Foreskin keratinocyte (primary cell): ENCODE measurements at places on chromosomes 12 and 14.

GRCh38 chr14:80493620-80494019, 282.3 kb upstream of the DIO2 start:
- no peak for DNase-seq

DNA sequence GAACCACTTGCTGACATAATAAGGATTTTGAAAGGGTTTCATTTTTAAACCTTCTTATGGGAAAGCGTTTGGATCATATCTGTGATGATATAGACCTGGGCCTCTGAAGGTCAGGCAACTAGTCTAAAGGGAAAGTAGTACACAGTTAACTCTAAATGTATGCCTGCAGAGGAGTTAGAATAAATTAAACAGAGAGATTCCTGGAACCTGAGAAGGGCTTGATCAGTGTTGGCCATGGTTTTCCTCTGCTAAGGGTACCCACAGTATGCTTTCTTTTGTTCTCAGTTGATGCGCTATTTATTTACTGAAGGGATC, 14.4 kb upstream of the POLR3B start:
- DNase-seq = no peak

GRCh38 chr12:30462249-30462648, 233.4 kb downstream of the IPO8 start:
- no peak for DNase-seq

DNA sequence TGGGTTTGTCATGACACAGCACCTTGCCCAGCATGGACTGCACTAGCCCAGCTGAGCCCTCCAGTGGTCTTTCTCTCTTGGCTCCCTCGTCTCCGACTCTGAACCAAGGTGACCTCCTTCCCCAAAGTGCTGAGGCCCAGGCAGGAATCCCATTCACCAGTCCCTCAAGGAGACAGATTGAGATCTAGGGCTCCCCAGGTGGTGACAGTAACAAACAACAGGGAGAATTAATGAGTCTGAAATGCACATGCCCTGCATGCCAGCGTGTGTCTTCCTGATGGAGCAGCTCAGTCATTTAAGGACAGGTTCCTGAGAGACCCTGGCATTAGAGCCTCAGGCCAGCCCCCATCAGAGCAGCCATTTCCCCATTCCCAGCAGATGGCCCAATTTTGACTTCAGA, 51.4 kb upstream of the OAS1 start:
- DNase-seq = no peak

- no peak for DNase-seq
Observed at GRCh38 chr14:25108959-25109358, 59.0 kb upstream of the STXBP6 start.

DNA sequence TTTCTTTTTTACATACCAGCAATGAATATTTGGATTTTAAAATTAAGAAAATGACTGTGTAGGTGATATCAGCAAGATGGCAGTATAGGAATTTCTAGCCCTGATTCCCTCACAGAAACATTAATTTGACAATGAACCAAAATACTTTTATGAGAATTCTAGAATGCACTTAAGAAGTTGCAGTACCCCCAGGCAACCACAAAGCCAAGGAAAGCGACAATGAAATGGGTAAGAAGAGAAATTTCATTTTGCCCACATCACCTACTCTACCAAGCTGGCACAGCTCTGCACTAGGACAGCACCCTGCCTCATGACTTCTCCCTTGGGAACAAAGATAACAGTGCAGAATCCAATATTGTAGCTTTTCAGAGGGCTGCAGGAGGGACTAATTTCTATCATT, 6.6 kb downstream of the OR9K2 start:
- DNase-seq = no peak

- DNase-seq = no peak
Observed at GRCh38 chr14:85079842-85080730, 449.9 kb upstream of the FLRT2 start.

- DNase-seq = no peak
Observed at GRCh38 chr12:49622501-49623141, 740 bp upstream of the PRPF40B start.

DNA sequence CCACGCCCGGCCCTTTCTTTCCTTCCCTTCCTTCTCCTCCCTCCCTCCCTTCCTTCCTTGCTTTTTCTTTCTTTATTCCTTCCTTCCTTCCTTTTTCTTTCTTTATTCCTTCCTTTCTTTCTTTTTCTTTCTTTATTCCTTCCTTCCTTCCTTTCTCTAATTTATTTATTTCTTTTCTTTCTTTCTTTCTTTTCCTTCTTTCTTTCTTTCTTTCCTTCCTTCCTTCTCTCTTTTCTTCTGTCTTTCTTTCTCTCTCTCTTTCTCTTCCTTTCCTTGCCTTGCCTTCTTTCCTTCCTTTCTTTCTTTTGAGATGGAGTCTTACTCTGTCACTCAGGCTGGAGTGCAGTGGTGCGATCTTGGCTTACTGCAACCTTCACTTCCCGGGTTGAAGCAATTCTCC, 15.9 kb downstream of the CCDC177 start:
- no peak for DNase-seq

DNA sequence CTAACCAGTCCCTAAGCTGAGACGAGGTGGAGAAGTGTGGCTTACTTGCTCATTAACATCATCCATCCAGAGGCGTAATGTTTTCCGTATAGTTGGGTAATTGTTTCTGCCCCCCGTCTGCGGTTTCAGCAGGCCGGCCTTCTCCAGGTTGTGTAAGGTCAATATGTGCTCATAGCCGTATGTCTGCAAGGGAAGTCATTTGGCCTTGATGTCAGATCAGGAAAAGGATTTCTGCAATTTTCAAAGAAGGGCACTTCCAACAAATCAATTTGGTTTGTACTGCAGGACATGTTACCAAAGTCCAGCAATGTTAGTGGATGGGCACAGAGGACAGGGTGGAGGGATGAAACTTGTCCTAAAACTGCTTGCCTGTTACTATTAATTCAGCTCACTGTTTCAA, 9.9 kb upstream of the DIABLO start:
- no peak for DNase-seq

DNA sequence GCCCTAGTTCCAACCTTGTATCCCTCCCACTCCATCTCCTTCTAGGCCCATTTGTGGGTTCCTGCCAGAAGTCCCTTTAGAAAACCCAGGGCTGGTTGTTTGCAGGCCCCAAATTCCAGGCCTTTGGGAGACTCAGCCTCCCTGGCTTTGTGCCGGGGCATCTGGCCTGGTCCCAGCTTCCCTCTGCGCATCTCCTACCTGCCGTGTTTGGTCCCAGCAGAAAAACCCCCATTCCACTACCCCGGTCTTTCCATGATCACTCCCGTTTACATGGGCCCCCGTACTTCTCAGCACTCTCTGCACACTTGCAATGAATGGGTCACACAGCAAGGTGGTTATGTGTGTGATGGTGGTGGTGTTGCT, 15.3 kb downstream of the KMT5A start:
- DNase-seq = no peak

DNA sequence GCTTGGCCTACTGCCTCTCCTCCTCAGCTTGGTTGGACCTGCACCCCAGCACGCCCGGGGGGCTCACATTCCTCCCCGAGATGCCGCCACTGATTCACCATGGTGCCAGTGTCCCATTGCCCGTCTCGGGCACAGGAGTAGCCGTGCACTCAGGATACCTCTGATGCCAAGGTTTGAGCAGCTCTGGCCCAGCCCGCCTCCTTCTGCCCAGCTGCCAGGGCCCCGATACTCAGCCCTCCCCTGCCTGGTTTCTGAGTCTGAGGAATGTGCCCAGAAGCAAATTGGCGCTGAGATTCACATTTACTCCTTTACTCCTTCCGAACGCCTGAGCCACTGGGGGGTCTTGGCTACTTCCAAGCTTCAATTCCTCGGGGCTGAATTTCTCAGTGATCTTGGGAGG, 63.5 kb downstream of the NINJ2 start:
- DNase-seq = no peak

GRCh38 chr14:54102051-54102456, 145.4 kb upstream of the BMP4 start:
- DNase-seq = no peak

- DNase-seq = no peak
Observed at GRCh38 chr12:130418251-130418650, 80.6 kb downstream of the PIWIL1 start.

DNA sequence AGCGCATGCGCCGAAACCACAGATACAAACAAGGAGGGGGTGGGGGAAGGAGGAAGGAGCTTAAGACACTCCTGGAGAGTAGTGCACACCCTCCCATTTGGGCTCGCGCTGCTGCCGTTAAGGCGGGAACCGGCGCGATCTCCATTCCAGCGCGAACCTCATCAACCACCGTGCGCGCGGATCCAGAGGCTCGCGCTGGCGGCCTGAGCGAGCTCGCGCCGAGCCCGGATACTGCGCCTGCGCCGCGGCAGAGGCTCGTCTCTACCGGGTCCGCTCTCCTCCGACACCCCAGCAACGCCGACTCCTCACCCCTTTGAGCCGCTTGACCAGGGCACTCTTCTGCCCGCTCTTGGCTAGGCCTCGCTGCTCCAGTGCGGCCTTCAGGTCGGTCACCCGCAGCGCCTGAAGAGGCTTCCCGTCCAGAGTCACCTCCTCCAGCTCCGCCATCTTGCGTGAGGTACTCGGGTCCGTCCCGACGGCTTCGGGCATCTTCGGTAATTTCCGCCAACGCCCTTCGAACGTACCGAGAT, at the start of gene ACIN1:
Gene ACIN1 (minus strand): TSS at position 471 of the 530 bp plus-strand sequence. CDS start 24 bp downstream, at position 447.
- no peak for DNase-seq

- DNase-seq = no peak
Observed at GRCh38 chr14:60315196-60315990, 66.4 kb downstream of the PPM1A start.

DNA sequence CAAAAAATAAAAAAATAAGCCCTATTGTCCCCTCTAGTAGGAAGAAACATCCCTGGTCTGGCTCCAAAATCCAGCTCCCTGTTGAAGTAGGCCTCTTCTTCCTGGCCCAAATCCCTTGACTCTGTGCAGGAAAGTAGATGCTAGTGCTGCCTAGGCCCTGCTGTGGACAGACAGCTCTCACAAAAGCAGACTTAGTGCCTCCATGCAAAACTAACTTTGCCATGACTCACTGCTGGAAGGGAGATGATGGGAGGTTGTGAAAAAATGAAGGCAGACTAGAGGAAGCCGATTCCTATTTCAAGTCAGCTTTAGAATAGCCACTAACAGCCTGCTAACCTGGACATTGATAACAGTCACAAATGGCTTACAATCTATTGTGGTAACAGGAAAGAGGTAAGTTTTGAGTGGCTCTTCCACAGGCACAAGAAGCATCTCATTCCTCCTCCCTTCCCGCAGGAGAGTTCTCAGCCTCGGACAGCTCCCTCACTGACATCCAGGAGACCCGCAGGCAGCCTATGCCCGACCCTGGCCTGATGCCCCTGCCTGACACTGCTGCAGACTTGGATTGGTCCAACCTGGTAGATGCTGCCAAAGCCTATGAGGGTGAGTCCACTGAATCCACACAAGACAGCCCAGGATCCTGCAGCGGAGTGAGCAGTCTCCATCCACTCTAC, 198.9 kb upstream of the RGS6 start:
- DNase-seq = no peak

DNA sequence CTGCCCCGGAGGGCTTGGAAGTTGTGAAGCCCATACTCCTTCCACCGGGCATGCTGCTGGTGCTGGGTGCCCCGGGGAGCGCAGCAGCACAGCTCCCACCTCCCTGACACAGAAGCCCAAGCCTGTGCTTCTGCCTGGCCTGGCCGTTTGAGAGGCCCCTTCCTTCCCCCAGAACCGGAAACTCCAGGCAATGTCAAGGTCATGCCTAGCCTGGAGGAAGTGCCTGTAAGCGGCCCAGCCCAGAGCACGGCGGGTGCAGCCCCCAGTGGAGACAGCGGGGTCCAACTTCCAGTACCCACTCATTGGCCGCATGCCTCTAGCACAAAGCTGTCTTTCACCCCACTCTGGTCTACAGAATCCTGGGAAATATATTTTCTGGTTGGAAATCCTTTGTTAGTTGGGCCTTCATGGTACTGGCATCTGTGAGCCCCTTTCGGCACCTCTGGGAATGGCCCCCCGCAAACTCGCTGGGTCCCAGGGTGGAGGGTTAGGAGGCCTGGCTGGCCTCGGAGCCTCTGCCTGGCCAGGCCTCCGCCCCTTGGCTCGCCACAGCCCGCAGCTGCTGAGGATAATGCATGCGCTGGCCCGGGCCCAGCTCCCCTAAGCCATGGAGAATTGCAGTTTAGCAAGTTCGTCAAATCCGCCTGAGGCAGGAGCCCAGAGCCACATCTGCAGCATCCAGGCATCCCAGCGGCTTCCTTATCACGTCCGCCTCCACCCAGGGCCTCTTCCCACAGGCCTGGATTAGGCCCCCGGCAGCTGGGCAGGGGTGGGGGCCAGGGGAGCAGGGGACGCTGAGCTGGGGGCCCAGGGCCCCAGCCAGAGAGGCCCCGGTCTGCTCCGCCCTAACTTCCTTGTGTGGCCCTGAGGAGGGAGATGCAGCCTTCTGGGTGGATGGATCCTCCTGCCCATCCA, 48.9 kb upstream of the DLK1 start:
- DNase-seq = no peak

DNA sequence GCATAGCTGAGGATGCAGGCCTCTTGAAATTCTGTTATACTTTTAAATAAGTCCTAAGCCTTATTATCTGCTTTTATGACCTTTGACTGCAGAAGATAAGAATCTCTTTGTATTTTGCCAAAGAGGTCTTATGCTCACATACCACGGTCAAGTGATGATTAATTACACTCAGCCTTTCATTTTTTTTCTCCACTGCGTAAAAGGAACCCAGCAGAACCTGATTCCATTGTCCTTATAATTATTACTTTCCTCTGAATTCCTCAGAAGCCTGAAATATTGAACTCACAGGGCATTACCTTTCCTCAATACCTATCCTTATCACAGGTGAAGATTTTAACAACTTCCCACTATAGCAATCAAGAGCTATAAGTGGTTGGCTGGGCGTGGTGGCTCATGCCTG, 498.7 kb upstream of the RPL10L start:
- no peak for DNase-seq

GRCh38 chr12:4178424-4179170, 95.0 kb upstream of the CCND2 start:
- peak; percentile 43 for DNase-seq

DNA sequence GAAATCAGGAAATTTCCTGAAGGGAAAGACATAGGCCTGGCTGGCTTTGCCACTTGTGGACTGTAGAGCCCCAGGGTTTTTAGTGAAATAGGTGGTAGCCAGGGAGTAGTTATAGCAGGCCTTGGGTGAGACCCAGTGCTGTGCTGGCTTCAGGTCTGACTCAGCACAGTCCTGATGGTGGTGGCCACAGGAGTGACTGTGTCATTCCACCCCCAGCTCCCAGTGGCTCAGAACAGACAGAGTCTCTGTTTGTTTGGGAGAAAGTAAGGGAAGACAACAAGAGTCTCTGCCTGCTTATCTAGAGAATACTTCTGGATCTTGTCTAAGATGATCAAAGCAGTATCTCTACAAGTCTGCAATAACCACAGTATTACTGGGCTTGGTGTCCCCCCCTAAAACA, 27.5 kb upstream of the OR6J1 start:
- DNase-seq = no peak

GRCh38 chr12:67356380-67356774, 87.2 kb downstream of the CAND1 start:
- no peak for DNase-seq

GRCh38 chr14:27114180-27114579, 516.3 kb upstream of the NOVA1 start:
- DNase-seq = no peak
